ENCODE measurements at places on chromosomes 7 and 10.

DNA sequence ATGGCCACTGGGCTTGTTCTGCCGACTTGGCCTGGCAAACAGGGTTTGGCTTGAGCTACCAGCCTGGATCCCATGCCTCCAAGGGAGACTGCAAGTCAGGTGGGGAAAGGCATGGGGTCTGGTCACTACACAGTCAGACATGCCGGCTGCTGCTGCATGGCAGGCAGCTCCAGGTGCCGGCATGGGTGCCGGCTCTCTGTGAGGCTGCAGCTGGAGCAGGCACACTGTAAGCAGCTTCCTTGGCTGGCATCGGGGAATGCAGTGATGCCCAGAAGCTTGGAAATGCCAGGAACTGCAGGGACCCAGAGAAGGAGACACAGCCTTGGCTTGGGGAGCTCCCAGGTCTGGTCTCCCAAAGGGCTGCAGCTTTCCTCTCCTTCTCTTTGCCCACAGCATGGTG, 305.5 kb upstream of the NRG3 start:
- DNase-seq = no peak

- DNase-seq = no peak
These were observed 42.9 kb downstream of the MKI67 start for GRCh38 chr10:128083191-128083895.

DNA sequence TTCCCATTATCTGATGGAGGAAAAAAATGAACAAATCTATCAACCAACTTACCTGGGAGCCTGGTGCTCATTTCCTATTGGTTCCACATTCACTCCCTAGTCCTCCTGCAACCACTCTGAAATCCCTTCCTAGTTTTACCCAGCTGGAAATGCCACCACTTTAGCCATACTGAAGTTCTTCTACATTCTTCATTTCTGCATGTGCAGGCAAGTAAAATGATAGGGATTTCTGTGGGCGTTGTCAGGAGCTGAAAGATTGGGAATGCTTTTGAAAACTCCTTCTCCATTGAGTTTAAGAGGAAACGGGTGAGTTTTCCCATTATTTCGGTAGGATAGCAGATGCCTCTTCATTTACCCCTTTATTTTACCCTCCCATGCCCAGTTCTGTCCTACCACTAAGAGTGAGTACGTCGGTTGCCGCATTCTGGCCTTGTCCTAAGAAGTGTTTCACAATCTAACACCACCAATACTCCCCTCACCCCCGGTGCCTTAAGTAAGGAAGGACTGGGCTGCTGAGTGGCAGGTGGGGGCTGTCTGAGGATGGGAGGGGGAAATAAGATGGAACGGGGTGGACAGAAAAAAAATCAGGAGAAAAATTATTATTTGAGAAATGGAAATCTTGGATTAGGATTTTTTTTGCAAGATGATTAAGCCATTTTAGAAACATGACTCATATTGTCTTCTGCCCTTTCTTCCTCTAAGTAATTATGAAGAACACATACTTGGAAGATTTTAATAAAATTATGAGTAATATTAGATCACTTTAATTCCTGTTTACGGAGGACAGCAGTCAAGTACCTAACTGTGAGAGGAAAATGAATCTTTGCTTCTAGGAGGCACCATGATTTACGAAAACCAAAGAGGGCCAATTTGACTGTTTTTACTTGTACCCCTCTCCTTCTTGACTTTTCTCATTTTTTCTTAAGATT, 13.2 kb upstream of the TAS2R60 start:
- no peak for DNase-seq

DNA sequence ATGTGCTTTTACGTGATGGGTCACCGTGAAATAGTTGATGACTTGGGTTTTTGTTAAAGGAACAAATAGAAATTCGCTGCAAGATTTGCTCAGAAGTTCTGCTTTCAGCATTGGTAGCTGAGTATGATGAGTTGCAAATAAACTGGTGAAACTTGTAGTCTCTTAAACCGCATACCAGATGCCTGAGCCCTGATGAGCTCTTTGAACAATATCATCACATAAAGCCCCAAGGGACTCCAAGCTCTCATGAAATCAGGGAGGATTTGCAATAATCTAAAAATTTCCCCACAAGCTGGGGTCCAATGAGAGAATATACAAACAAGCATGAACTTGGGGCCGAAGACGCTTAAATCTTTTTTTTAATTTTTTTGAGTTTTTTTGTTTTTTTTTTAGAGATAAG, 312.4 kb downstream of the CALN1 start:
- DNase-seq = no peak

GRCh38 chr10:15735763-15736162, 16.0 kb upstream of the ITGA8 start:
- DNase-seq = no peak

DNA sequence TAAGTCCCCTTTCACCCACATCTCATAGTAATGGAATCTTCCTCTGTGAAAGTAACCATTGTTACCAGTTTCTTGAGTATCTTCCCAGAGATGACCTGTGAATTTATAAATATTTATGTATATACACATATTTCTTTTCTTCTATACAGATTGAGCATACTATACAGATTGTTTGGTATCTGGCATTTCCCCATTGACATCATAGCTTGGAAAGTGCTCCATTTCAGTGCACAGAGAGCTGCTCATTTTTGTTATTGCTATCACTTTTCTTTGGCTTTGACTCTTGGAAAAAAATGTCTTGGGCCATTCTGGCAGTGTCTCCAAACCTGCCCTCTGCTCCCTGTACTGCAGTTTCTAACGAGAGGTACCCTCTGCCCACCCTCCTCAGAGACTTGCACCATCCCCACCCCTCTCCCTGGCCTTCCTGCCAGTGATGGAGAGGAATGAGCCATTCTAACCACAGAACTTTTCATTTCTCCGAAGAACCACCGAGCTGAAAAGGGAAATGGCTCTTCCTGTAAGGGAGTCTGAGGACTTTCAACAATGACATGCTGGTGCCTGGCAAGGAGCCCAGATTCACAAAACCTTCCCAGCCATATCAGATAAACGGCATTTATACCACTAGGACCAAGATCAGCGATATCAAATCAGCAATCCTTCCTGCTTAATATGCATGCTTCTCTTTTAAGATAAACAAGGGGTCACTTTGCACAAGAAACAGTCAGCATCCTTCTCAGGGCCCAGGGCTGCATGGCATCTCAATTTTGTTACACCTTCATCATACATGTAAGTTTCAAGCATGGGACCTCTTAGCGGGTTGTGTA, 19.7 kb upstream of the CCSER2 start:
- DNase-seq = peak; percentile 42

DNA sequence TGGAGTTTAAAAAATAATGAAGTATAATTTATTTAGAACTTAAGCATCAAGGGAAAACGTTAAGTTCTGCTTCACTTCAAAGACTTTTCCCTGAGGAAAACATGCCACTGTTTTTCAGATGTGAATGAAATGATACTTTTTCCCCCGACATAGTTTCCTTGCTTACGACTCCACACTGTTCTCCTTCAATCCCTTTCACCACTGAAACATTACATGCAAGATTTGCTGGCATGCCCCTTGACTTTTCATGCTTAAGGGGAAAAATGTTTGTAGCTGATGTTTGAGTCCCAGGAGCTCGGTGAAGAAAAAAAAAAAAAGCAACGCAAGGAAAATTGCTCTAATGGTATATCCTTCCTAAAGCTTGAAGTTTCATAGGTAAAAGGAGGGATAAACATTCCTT, 10.0 kb downstream of the GLI3 start:
- DNase-seq = no peak

DNA sequence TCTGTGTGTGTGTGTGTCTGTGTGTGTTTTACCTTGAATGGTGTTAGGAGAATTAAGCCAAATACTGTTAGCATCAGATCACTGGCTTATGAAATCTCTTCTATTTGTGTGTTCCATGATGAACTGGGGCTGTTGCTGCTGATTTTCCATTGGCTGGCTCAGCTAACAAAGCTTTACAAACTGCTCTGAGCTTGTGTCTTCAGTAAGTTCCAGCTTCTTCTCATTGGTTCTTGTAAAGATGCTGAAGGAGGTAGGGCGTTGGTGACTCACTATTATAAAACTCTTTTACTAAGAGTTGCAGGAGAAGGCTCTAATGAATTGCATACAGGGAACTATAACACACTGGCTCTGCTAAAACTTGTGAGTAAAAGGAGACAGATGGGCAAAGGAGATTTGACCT, 136.4 kb upstream of the PRKCQ start:
- no peak for DNase-seq

- no peak for DNase-seq
These were observed 41.8 kb downstream of the NCAPG2 start for GRCh38 chr7:158662610-158663427.

DNA sequence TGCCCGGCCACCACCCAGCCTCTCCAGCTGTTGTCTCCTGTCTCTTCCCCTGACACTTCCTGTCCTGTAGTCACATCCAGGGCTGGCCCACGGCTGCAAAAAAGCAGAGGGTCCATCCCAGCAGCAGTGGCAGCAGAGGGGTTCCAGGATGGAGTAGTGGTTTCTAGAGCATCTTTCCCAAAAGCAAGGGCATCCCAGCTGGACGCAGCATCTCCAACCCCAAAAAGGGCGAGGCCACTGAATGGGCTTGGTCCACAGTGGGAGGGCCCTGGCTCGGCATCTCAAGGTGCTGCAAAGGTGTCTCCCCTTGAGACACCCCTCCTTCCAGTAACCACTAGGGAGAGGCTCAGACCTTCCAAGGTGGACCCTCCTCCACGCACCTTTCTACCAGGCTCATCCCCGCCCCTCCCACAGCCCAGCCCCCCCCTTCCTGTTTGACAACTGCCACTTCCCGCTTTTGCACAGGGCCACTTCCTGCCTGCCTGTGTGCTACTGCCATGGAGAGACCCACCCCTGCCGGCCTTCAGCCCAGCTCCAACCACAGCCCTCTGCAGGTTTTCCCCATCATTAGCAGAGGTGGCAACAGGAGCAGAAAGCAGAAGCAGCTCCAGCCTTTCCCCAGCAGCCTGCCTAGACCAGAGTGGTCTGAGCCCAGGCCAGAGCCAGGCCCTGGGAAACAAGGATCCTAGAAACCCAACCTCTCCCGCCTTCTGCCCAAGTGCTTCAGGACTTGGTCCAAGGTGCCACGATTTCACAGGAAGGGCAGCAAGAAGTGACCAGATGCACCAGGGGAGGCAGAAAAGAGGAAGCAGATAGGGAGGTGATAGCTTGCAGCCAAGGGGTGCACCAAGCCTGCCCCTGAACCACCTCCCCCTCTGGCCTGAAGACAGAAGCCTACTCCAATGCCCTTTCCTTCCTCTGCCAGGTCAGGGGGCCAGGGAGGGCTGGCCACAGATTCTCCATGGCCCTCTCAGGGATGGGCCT, 8.6 kb downstream of the CAMK2G start:
- DNase-seq = peak; percentile 98

DNA sequence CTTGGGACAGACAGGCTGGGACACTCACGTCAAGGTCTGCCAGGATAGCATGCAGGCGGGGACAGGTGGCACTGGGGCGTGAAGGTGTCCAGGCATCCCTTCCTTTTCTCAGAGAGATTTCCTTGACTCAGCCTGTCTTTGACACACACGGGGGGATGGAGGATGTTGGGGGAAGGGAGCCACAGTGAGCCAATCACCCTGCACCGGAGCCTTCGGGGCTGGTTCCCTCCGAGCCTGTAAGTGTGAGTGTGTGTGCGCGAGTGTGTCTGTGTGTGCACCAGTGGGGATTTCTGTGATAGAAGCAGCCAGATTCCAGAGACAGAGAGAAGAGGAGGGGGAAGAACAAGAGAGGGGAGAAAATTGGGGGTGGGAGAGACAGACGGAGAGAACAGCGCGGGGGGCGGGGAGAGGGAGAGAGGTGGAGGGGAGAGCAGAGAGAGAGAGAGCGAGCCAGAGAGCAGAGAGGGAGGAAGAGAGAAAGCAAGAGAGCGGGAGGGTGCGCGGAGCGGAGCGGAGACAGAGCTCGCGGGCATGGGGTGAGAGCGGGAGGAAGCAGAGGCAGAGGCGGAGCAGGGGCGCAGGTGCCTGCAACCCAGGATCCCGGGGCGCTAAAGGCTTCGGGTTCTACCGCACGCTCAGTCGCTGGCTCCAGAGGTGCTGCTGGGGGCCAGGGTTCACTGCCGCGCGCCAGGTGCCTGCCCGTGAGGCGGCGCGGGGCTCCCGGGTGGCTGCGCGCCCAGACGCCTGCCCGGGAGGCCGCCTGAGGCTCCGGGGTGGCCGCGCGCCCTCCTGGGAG, 466 bp upstream of the GPR26 start:
- DNase-seq = no peak

DNA sequence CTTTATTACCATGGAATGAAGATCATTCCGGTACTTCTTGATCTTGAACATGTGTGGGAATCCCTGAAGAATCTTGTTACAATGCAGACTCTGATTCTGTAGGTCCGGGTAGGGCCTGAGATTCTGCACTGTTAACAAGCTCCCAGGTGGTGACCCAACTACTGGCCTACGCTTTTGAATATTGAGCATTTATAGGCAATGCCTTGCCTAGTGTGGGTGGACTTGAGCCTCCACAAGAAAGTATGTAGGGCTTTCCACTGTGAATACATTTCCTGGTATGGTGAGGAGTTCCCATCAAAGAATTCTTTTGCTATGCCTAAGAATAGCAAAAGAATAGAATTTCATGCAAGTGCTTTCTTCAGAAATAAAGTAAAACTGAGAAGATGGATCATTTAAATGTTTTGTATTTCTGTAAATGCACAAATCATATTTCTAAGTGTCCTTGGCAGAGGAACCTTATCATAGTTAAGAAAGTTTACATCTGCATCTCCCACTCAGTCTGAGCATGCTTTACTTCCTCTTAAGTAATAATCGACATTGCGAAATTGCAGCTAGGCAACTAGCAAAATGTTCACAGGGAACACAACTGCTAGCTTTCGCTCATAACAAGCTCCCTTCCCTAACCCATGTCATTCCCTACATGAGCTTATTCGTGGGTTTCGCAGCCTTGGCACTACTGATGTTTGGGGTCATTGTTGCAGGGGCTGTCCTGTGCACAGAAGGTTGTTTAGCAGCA, 71.4 kb downstream of the AHR start:
- DNase-seq = peak; percentile 90

Data from HL-60 (cell line).